ENCODE measurements at places on chromosomes 7 and 10.

- no peak for DNase-seq
Measured at GRCh38 chr7:54782829-54783228, 23.8 kb upstream of the SEC61G start.

DNA sequence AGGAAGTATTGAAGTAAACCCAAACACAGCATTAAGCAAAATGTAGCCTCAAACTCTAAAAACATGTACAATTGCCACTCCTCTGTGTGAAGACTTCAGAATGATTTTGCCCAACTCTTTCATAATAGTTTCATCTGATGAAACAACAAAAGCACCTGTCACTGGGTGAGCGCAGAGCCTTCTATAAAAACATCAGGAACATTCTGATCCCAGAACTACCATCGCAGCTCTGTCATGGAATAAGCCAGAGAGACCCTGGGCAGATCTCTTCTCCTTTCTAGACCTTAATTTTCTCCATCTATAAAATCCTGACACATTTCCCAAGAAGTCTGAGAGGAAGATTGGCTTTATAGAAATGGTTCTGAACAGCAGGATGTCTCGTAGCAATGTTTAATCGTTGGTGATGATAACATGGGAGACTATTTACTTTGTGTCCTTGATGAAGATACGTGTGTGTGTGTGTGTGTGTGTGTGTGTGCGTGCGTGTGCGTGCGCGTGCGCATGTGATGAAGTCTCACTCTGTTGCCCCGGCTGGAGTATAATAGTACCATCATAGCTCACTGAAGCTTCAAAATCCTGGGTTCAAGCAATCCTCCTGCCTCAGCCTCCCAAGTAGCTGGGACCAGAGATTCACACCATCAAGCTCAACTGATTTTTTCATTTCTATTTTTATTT lies 198.0 kb downstream of the KIAA1217 start:
- DNase-seq = no peak

GRCh38 chr7:34073676-34074075 lies 168.3 kb downstream of the BMPER start:
- DNase-seq = no peak

DNA sequence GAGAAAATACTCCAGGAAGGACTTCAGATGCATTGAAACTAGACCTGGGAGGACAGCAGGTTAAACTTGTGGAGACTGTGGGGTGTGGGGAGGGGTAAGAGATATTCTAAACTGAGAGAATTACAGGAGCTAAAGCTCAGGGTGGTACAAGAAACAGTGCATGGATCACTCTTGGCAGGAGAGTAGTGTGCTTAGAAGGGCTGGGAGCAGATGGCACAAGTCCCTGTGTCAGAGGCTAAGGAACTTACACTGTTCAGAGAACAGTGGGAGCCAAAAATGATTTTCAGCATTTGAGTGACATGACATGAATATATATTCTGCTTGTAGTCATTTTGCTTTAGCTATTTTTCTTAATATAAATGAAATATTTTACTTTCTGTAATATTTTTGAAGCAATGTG lies 36.0 kb upstream of the LAMB1 start:
- no peak for DNase-seq

DNA sequence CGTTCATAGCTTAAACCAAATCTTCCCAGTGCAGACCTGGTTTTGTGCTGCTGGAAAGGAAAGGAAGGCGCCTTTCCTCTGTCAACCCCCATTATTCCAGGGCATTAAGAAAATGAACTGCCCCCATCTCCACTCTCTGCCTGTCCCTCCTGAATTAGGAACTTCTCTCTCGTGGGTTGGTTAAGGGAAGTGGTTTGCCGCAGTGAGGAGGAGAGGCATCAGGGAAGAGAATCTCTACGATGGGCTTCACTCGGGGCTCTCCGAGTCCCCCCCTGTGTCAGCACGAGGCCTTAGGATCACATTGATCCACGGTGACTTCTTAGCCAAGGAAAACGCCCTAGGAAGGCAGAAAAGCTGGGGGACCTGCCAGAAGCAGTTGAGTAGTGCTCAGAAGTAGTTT lies 53.9 kb upstream of the LYZL2 start:
- DNase-seq = no peak

DNA sequence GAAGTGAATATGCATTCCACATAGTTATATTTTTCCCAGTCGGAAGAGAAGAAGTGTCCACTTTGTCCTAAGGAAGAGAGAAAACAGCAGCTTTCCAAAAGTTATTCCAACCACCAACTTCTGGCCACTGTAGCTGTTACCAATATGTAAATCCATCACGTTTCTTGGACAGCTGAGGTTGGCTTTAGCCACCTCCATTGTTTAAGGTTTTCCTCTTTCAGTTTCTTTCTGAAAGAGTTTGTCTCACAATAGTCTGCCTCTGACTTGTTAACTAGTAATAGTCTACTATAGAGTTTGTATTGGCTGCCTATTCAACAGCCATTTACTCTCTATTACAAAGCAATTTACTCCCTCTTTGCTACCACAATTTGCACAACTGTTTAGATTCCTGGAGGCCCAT lies 457.6 kb upstream of the LRRN3 start:
- no peak for DNase-seq
